Bronchial epithelial cell (primary cell): ENCODE measurements at places on chromosomes 12 and 14. TPM values are rescaled to one million over a fixed set of nuclear protein-coding genes. Genes with fewer than 3 reads are reported as not detected.
A peak's percentile ranks its signal among the peaks of the same experiment; 100 is the strongest.

SERPINA12 gene
- total RNA-seq = not detected in 2 replicates

- no peak for DNase-seq
Observed at GRCh38 chr12:108788076-108788782, 56.9 kb upstream of the CORO1C start.

- no peak for DNase-seq
Observed at GRCh38 chr14:23566778-23567185, 809 bp downstream of the AP1G2 start.

GRCh38 chr12:112480931-112481330 is 62.2 kb downstream of the PTPN11 start:
- no peak for DNase-seq

CCDC198 gene
- not detected in 2 replicates for total RNA-seq

GRCh38 chr14:82565825-82566224 is 1032.2 kb upstream of the SEL1L start:
- no peak for DNase-seq

DNA sequence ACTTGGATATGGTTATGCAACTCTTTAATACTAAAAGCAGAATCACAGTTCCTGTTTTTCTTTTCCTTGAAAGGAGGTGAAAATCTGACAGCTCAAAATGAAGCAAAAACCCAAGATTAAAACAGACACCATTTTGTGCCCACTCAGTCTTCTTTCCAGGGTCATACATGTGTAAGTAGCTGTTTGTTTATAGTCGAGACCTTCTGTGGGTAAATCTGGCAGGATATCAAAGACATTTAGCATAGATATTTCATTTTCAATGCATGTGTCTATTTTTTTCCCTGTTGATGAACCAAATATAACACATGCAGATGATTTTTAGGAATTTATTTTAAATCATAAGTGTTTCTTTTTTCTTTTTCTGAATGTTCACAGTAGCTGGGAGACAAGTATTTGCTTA is 398.8 kb downstream of the FOXG1 start:
- no peak for DNase-seq

GRCh38 chr14:51552768-51553404 is 98.8 kb upstream of the FRMD6 start:
- DNase-seq = peak; percentile 63

DNA sequence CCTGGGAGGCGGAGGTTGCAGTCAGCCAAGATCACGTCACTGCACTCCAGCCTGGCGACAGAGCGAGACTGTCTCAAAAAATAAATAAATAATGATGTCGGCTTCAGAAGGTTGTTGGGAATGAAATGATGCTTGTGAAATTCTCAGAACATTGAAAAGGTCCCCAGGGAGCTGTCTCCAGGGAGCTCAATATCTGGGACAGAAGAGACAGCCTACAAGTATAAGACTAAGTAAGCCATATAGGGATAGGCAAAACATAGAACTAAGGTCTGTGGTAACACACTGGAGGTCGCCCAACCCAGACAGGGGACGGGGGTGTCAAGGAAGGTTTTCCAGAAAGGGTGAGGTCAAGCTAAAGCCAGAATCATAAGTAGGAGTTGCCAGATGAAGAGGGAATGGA is 29.5 kb upstream of the HSPB8 start:
- DNase-seq = no peak

DNA sequence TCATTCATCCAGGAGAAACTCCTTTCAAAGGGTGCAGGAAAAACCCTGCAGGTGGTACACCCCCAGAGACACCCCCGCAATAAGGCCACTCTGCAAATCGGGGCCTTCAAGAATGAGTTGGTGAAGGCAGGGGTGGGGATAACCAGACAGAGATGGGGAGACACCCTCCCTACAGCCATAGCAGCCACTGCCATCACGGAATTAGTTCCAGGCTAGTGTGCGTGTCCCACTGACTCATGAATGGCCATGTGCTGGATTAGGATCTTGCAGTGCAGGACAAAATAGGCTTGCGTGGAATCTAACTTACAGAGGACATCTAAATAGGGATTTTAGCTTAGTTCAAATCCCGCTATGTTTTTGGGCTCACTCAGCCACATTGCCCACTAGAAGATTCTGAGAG is 37.8 kb downstream of the SPRING1 start:
- no peak for DNase-seq

DNA sequence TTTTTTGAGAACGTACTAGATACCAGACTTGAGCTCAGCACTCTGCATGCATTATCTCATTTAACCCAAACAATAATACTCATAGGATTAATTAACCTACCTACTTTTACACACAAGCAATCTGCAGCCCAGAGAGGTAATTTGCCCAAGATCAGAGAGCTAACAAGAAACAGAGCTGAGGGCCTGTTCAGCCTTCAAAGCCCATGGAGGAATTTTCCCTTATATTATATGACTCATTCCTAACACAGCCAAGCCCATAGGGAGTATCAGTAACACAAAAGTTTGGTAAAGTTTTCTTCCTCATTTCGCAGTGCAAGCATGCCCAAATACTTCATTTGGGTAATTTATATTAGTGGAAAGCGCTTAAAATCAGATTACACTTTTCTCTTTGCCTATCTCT is 94.7 kb downstream of the GALC start:
- no peak for DNase-seq

DNA sequence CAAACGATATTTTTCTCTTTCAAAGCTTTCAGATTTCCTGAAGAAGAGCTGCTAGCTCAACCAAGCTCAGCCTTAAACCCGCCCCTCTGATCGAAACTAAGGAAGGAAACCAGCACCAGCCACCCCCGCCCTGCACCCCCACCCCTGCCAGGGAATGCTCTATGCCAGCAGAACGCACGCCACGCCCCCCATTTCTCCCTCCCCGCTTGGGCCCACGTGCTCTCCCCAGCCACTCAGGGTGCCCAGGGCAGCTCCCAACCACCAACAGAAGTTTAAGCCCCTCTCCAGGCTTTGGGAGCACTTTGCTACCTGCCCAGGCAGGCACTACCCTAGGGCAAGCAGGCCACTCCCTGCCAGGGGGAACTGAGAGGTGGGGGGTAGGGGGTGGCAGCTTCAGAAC is 18.8 kb upstream of the KRT78 start:
- DNase-seq = peak; percentile 92

- no peak for DNase-seq
Observed at GRCh38 chr12:8493084-8493483, 20.2 kb upstream of the CLEC4D start.

ANO6 gene
- total RNA-seq = 23.2 and 23.3 TPM in 2 replicates

GPR137C gene
- total RNA-seq = under 0.01 and 0.26 TPM in 2 replicates

DNA sequence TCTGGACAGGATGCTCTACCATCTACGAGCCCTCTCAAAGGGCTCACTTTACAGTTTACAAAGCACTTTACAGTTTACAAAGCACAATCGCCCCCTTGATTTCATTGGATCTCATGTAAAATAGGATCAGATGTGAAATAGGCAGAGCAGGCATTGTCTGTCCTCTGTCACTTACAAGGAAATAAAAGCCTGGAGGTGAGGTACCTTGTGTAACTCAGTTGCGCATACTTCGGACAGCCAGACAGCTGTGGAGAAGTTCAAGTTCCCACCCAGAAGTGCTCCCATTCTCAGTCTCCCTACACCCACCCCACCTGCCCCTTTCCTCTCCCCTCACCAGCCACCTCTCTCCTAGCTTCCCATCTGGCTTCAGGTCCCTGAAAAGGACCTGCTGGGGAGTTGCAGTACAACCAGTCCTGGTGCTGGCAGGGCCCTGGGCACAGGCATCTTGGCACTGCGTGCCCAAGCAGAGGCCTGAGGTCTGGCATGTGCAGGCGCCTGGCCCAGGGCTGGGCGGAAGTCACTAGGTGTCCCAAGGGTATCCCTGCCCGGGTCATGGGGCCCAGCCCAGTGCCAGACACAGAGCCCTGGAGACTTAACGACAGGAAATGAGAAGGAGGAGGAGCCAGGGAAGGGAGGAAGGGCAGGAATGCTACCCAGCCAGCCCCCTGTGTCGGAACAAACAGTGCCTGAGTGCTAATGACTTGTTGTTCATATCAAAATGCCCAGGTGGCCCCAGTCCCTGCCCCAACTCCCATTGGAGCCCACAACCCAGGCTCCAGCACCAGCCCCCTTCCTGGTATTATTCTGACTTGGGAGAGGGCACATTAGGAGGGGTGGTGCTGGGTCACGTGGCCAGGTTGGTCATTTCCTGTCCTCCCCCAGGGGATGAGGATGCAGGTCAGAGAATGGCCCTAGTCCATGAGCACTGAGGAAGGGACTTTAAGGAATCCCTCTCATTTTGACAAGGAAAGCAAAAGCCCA is 5.4 kb downstream of the RAPGEF3 start:
- peak; percentile 64 for DNase-seq

DNA sequence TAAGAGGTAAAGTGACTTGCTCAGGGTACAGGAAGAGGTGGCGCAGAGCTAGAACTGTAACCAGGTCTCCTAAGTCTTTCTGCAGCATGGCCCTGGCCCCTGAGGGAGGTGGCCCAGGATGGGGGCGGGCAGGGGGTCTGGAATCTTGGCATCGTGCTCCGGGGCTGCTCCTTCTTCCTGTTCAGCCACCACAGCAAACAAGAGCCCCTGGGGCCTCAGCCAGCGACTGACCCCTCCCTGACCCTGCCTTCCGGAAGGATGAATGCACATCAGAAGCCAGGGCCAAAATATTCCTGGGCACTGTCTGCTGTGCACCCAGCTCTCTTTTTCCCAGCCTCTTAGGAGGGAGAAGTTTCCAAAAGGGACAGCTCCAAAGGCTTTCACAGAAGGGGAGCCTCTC is 242.8 kb downstream of the DPF3 start:
- no peak for DNase-seq

DNA sequence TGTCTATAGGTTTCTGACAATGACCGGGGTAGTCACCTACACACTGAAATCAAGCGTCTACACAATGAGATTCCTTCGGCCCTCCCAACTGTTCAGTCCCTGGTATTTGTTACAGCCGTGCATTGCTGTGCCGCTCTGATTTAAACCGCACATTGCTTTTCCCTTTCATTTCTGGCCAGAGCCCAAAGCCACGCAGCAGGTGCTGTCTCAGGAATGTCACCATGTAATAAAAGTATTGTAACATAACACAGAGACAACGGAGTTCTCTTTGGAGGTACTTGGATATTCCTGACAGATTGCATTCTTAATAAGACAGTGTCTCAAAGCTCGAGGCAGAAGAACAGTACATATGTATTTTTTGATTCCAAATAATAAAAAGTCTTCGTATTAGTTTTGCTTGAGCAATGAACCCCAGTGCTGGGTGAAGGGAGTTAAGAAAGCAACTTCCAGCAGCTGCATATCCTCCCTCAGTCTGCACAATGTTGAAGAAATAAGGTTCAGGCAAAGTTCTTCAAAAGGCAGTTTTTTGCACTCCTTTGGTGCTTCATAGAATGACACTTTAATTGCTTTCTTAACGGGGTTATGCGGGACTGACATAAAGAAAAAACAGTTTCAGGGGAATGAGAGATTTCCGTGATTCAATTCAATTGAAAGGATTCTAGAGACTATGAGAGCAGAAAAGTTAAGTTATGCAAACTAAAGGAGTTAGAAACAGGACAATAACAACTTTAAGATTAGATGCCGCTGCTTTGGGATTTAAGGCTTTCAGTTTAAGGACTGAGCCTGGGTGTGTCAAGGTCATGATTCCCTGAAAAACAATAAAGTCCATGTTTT is 288.7 kb upstream of the FLRT2 start:
- DNase-seq = no peak

ACOT6 gene
- not detected in 2 replicates for total RNA-seq

BCL2L14 gene
- under 0.01 TPM in 1 of 2 replicates, not detected in the other for total RNA-seq

DNAI7 gene
- 0.13 TPM in 1 of 2 replicates, not detected in the other for total RNA-seq

- no peak for DNase-seq
Observed at GRCh38 chr12:13537623-13538022, 341.1 kb downstream of the EMP1 start.

NTS gene
- total RNA-seq = 0.13 TPM in 1 of 2 replicates, not detected in the other

FKBP4 gene
- 66.4 and 81.6 TPM in 2 replicates for total RNA-seq

DNA sequence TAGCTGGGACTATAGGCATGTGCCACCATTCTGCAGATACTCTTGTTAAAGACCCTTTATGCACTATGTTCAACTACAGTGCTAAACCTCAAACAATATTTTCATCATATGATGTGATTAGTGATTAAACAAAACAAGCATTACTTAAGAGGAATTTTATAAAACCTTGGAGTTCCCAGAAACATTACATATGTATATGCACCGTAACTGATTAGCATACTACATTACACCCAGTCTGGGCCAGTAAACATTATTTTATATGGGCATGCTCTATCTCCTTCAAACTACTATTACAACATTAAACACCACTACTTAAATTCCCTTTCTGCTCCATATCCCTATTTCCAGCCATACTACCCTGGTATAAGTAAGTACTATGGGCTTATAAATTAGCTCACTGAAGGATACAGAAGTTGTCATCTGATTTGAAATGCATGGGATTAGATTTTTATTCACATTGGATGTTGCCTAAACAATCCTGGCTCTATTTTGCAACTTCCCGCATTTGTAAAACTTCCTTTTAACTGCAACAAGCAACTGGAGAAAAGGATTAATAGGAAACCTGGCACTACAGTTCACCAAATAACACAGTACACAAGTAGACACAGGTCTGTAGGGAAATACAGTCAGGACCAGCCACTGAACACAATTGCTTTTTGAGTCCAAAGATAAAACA is 205.8 kb downstream of the MED13L start:
- no peak for DNase-seq

GRCh38 chr12:103442182-103442555 is 53.6 kb downstream of the C12orf42 start:
- DNase-seq = no peak

GRCh38 chr12:4555804-4556203 is 6.2 kb upstream of the DYRK4 start:
- peak; percentile 31 for DNase-seq

GRCh38 chr12:120199025-120199424 is 1.9 kb downstream of the RPLP0 start:
- no peak for DNase-seq

- no peak for DNase-seq
Observed at GRCh38 chr14:53638966-53639365, 317.7 kb downstream of the BMP4 start.

ZNF10 gene
- 2.9 and 4.1 TPM in 2 replicates for total RNA-seq

DNA sequence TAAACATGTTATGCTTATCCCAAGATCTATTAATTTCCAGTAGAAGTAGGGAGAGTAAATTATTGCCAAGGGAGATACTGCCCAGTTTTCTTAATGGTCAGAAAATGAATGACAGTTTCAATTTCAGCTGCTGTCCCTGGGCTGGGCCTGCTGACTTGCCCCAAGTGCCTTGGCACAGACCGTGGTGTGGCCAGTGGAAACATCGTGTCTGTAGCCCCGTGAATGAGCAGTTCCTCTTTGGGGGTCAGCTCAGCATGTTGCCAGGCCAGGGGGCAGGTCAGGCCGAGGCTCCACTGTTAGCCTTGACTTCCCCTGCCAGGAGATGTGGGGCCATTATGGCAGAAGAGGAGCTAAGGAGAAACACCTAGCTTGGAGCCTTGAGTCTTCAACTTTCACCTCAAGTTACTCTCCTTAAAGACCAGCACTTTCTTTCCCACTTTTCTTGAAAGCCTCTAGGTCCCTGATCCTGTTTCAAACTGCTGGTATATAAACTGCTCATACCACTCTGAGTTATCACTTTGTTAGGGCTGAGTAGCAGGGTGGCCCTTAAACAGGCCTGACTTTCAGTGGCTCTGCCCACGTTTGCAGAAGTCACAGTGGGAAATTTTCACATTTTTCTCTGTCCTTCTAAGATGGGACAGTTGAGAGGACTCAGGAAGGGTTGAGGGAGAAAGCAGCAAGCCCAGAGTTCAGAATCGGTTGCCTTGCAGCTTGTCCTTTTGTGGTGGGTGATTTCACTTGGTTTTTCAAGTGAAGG is 73.2 kb downstream of the SUSD6 start:
- DNase-seq = no peak

RPL36AL gene
- total RNA-seq = 337 and 345 TPM in 2 replicates
